ENCODE measurements at places on chromosomes 11 and 22.

DNA sequence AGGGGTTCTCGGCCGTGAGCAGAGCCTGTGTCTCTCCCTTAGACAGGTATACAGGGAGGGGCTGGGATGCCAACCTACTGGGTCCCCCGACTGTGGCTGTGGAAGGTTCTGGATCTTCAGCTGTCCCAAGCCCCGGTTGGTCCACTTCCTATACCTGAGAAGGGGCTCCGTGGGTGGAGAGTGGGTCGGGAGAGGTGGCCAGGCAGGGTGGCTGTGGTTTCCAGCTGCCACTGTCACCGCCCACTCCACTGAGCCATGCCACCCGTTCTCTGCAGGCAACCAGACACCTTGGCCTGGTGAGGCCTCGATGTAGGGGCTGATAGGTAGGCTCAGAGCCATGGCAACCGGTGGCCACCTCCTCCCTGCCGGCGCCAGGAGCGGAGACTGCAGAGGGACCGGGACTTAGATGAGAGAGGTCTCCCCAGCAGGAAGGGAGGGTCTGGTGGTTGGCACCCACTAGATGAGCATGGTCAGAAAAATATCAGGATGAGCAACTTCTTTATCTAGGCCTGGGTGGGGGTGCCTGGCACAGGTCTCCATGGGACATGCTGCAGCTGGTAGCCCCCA, 53.8 kb downstream of the TRIOBP start:
- DNase-seq: no peak

DNA sequence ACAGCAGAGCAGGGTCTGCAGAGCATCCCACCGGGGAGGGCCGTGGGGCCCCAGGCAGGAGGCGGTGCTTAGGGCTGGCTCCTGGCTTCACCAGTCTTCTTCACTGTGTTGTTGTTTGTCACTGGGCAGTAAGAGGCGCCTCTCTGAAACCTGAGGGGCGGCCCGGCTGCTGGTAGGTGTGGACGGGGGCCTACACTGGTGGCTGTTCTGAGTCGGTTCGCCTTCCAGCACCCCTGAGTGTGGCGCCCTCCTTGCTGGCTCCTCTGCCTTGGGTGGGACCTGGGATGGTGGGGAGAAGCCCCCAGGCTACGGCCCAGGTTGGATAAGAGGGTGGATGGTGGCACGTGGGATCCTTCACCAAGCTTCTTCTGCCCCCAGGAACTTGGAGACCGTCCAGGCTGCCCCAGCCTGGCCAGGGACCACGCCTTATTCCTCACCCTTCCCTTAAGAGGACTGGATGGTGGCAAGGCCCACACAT, 10.4 kb upstream of the GRAMD4 start:
- DNase-seq: no peak

DNA sequence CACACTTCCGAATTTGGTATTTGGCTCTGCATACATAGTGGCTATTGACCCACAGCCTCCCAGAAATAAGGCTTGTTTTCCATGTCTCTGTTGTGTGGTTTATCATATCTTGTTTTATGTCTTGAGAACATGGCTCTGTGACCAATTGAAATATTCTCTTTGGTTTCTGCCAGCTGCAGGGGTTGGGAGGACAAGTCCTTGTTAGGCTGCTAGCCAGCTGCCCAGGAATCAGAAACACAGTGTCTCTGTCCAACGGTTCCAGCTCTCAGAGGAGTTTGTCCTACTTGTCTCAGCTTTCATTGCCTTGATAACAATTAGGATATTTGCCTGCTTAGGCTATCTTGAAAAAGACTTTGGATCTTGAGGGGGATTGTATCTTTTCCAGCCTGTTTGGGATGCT, 6.0 kb upstream of the SLC7A4 start:
- DNase-seq: no peak

DNA sequence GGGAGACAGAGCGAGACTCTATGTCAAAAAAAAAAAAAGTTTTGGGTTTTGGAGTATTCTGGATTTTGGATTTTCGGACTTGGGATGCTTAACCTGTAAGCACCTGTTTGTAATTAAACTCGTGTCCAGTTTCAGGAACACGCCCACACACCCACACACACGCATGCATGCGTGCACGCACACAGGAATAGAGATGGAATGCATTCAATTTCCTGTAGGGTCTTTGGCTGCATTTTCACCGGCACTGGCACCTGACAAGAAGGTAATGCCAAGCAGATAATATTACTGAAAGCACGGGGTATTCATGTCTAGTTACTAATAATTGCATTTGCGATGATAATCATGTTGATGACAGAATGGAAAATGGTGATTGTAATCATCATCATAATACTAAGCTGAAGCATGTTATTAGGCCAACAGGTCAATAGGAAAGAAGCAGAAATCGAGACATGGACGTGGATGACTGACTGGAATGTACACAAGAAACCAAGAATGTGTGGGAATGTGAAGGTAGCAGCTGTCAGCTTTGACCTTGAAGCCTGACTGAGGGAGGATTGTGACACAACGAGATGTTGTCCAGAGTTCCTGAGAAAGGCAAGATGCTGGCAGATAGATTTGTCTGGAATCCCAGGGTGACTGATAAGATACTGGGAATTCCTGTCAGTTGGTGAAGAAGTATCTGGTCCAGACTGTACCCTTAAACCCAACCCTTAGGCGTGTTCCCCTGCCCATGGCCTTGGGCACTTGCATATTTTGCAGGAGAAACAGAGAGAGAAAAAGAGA, 108.6 kb downstream of the SYN3 start:
- no peak for DNase-seq

- DNase-seq: no peak
Observed at GRCh38 chr22:17952273-17952801, 72.0 kb downstream of the MICAL3 start.

DNA sequence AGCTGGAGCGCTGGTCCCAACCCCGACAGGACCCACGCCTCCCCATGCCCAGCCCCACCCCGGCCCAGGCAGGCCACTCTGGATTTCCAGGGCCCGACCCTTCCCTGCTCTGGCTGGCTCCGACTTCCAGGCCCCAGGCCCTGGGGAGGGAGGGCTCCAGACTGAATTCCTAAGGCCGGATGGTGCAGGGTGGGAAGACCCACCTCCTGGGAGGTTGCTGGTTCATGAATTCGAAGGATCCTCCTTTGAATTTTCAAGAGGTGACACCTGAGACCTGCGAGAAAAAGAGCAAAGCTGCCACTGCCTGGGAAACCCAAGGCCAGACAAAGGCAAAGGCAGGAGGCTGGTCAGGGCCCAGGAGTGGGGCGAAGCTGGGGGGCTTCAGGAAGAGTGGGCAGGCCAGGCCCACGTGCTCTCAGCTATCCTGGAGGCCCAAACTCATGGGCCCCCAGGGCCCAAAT, 47.0 kb upstream of the LINC01488 start:
- DNase-seq: no peak

- DNase-seq: no peak
Observed at GRCh38 chr11:126698576-126698975, 302.0 kb downstream of the KIRREL3 start.

- no peak for DNase-seq
Observed at GRCh38 chr11:107457205-107457557, 444 bp downstream of the CWF19L2 start.

GRCh38 chr22:40862537-40862936, 624 bp upstream of the DNAJB7 start:
- no peak for DNase-seq

DNA sequence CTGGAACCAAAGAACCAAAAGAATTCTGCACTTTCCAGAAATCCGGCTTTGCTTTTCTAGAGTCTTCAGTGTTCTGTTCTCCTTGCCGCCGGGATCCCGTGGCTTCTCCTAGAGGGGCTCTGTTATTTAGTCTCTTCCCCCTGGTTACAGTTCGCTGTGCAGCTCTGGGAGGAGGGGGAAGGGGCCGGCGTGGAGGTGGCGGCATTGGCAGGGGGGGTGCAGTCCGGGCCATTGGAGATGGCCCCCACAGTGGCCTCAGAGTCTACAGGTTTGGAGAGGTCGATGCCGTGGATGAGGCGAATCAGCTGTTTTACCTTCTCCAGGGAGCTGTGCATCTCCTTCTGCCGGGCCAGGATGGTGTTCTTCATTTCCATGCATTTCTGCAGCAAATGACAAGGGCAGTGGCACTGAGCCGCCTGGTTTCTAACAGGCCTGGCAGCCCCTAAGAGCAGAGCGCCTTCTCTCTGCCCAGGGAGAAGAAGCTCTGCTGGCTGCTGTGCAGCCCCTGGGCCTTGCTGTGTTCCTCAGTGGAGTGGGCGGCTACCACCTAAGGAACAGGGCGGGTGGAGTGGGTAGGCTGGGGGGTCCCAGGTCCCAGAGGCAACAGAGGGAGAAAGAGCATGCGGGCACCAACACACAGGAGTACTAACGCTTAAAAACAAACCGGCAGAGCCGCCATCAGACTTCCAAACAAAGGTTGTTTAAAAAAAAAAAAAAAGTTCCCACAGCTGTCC, 11.6 kb downstream of the LARGE2 start:
- no peak for DNase-seq

DNA sequence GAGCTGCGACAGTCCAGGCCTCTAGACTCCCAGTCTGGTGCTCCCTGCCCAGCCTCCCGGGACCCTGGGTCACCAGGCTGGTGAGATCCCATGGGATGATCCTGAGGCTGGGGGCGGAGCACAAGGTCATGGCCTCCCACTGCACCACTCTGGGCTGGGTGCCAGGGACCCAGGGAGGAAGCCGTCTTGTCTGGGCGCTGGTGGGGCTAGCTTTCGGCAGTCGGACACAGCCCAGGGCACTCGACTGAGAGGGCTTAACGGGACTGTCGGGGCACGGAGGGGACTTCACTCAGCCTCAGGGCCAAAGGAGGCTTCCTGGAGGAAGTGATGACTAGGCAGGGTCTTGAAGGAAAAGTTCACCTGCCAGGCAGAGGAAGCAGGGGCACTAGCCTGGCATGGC, 39.0 kb downstream of the ZC3H7B start:
- DNase-seq: no peak

DNA sequence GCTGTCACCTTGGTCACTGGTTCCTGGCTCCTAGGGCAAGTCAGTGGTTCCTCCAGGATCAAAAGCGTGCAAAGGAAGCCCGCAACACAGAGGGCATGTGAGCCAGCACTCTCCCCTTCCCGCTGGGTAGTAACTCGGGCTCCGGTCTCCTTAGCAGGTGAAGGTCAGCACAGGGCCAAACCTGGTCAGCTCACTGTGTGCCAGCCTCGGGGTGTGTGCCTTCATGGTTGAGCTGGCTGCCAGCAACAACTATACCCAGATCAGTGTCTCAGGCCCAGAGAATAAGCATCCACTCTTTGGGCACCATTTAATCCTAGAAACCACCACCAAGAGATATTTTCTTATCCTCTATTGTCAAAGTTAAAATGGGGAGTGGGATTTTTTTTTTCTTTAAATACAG, 16.1 kb upstream of the CCDC86 start:
- DNase-seq: no peak

GRCh38 chr22:49948958-49949913, 11.3 kb upstream of the PIM3 start:
- DNase-seq: no peak

- DNase-seq: no peak
Observed at GRCh38 chr11:32529994-32530588, 53.5 kb upstream of the EIF3M start.

DNA sequence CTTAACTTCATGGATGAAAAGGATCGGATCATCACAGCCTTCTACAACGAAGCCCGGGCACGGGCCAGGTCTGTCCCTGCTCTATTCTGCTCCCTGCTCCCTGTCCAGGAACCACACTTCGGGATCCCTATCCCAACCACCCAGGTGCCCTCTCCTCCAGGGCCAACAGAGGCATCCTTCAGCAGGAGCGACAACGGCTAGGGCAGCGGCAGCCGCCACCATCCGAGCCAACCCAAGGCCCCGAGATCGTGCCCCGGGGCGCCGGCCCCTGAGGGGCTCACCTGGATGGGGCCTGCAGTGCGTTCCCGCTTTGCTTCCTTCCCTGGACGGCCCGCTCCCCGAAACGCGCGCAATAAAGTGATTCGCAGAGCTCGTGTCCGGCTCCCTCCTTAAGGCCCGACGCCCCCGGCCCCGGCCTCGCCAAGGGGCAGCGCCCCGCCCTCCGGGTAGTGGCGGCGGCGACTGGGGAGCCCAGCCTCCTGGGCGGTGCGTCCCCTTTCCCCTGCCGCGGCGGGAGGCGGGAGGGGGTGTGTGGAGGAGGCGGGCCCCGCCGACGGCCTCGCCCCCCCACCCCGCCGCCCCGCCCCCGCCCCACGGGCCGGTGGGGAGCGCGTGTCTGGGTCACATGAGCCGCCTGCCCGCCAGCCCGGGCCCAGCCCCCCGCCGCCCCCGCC, at the start of gene VEGFB:
Gene VEGFB, plus strand, starts transcription at position 672 of the 674 bp plus-strand sequence. CDS start 250 bp downstream, outside the sequence.
- peak; percentile 48 for DNase-seq

DNA sequence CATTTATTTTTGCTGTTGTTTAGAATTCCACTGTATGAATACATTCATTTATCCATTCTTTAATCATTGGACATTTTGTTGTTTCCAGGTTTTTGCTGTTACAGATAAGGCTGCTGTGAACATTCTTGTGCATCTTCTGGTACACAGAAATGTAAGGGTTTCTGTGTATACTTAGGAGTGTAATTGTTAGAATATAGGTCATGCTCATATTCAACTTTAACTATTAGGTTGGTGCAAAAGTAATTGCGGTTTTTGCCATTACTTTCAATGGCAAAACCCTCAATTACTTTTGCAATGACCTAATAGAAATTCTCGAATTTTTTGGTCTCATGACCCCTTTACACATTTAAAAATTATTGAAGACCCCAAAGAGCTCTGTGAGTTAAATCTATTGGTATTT, 17.3 kb downstream of the ACER3 start:
- no peak for DNase-seq

- no peak for DNase-seq
Observed at GRCh38 chr22:50082197-50082715, 3.0 kb downstream of the MLC1 start.

DNA sequence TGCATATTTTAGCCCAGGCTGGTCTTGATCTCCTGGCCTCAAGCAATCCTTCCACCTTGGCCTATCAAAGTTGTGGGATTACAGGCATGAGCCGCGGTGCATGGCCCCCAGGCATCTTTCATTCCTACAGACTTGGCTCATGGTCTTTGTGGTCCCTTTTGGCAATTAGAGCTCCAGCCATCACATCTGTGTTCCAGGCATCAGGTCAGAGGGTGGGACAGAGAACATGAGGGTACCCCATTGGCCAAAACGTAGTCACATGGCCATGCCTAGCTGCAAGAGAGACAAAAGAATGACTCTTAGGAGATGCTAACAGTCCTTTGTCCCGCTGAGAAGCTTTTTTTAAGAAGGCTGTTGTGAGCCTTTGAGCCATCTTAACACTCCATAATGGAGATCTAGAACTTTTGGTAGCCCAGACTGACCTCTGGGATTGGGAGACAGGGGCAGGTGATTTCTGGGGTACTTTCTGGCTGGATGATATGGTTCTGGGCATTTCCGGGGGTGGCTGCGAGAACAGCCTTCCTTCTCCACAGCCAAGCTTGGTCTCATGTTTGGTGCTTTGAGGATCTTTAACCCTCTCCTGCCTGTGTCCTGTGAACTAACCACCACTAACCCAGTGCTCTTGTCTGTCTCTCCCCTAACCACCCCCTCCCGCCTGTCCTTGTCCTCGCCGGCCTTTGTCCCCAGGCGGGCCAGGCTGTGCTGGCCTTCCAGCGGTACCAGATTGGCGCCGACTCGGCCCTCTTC, 18.4 kb upstream of the TAB1 start:
- no peak for DNase-seq

DNA sequence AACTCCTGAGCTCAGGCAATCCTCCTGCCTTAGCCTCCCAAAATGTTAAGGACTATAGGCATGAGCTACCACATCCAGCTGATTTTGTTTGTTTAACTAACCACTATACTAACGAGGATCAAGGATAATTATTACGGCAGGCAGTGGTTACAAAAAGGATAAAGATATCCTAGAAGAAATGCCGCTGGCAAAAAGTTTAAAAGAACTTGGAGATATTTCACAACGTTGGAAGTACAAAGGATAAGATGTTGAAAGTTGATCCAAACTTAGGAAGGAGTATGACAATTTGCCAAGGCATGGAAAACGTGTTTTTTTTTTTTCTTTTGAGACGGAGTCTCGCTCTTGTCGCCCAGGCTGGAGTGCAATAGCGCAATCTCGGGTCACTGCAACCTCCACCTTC, 13.4 kb downstream of the AP5B1 start:
- DNase-seq: no peak

Measured in activated naive CD4-positive, alpha-beta T cell (primary cell).